B cell (primary cell): ENCODE measurements at places on chromosomes 11 and 22. TPM values are rescaled to one million over a fixed set of nuclear protein-coding genes. Genes with fewer than 3 reads are reported as not detected.

ADM gene
- total RNA-seq, result 5.6 and 10.4 TPM in 2 replicates

PLAAT5 gene
- not detected in 2 replicates for total RNA-seq

MMP3 gene
- total RNA-seq, result not detected in 2 replicates

ADM2 gene
- 2.6 and 3.7 TPM in 2 replicates for total RNA-seq

DNA sequence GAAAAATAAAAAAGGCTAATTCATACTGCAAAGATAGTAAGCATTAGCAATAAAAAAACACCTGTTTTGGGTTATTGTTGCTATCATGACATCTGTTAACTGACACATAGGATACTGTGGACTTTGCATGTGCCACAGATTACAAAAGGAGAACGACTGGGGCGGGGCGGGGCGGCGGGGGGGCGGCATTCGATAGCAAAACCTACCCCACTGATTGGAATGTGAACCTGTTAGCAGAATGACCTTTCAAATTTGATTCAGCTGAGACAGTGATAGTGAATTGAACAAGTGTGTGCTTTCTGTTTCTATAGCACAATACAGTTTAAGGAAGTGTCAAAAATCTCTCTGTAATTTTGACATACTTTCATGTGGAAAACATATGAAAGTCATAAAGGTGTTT lies 14.9 kb downstream of the MMP20 start:
- peaks cover 17% of the 10 kb centered on the region for H3K4me1 ChIP-seq
- no peak overlapping the region for H3K27ac ChIP-seq
- H3K4me3 ChIP-seq, result no peak overlapping the region
- no peaks in the 10 kb centered on the region for H3K36me3 ChIP-seq
